ENCODE measurements at places on chromosomes 12 and 14.

DNA sequence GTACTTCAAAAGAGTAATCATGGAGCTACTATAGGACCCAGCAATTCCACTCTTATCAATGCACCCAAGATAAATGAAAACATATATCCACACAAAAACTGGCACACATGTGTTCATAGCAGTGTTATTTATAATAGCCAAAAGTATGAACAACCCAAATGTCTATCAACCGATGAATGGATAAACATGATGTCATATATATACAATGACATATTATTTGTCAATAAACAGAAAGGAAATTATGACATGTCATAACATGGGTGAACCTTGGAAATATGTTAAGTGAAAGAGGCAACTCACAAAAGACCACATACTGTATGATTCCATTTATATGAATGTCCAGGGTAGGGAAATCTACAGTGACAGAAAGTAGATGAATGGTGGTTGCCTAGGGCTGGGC lies 347.1 kb upstream of the DDHD1 start:
- H3K4me3 ChIP-seq: no peak overlapping the region
- H3K4me1 ChIP-seq: no peaks in the 10 kb centered on the region
- H3K27me3 ChIP-seq: peaks cover 4% of the 10 kb centered on the region
- H3K27ac ChIP-seq: no peak overlapping the region

DNA sequence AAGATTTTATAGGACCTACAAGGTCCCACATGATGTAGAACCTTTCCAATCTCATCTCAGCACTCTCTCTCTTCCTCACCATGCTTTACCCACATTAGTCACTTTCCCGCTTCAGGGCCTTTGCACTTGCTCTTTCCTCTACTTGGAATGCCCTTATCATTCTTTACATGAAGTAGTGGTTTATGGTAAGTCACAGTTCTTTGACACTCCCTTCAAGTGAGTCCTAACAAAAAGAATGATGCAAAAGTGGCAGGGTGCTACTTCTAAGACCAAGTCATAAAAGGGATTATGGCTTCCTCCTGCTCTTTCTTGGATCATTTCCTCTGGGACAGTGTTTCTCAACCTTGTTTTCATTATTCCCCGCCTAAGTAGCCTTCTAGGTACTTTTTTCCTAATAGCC lies 13.1 kb downstream of the TMBIM4 start:
- peak overlapping the region; percentile 56 for H3K27ac ChIP-seq
- H3K4me3 ChIP-seq: no peak overlapping the region
- ATAC-seq: no peak

- H3K4me3 ChIP-seq: peak overlapping the region; percentile 77
- peak overlapping the region; percentile 68 for H3K27ac ChIP-seq
- peaks cover 4% of the 10 kb centered on the region for H3K36me3 ChIP-seq
- peaks cover 8% of the 10 kb centered on the region for H3K4me1 ChIP-seq
- H3K27me3 ChIP-seq: no peaks in the 10 kb centered on the region
These were observed 743 bp upstream of the DTX1 start for GRCh38 chr12:113055594-113056380.

DNA sequence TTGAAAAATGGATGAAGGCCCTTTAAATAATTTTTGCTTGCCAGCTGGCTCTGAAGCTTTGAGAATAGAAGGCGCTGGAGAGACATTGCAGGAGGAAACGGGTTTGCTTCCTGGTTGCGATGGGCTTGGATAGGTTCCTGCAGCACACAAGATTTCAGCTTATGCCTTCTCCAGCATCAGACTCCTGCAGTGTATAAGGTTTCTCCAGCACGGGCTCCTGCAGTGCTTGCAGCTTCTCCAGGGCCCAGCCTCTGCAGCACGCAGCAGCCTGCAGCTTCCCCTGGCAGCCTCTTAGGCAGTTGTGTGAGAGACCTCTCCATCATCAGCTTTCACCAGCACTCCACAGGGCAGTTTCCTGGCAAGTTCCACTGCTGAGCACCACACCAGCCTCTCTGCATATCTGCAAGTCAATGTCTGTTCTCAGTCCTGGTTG lies 78.7 kb upstream of the ZDHHC17 start:
- H3K4me1 ChIP-seq: no peaks in the 10 kb centered on the region
- no peaks in the 10 kb centered on the region for H3K27me3 ChIP-seq
- H3K27ac ChIP-seq: no peak overlapping the region
- ATAC-seq: no peak
- H3K36me3 ChIP-seq: no peaks in the 10 kb centered on the region

DNA sequence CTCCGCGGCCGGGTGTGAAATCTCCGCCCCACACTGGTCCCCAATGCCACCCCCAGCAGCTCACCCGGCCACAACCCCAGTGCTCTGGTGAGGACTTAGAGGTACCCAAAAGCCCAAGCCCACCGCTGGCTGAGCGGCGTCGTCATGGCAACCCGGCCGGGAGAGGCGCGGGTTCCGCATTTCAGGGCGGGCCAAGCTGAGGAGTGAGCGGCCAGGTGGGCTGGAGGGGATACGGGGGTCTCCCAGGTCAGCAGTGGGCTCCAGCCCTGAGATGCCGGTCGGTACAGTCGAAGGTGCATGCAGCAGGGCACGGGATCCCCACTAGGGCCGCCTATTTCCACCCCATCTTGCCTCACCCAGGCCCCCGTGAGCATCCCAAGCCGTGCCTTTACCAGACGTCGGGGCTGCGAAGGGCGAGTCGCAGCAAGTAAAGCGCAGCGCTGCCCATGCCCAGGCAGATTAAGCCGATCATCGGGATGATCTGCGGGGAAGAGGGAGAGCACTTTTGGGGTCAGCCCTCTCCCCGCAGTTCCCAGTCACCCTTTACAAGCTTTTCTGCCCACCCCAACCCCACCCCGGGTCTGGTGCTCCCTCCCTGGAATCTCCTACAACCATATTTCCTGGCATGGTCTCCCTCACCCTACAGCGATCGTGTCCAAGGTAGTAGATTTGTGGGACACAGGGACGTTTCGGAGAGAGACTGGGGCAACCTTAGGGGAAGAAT lies 6.9 kb downstream of the SHMT2 start:
- H3K27me3 ChIP-seq: peaks cover 34% of the 10 kb centered on the region
- peaks cover 37% of the 10 kb centered on the region for H3K4me1 ChIP-seq
- H3K4me3 ChIP-seq: no peak overlapping the region
- no peak overlapping the region for H3K27ac ChIP-seq
- peaks cover 61% of the 10 kb centered on the region for H3K36me3 ChIP-seq

DNA sequence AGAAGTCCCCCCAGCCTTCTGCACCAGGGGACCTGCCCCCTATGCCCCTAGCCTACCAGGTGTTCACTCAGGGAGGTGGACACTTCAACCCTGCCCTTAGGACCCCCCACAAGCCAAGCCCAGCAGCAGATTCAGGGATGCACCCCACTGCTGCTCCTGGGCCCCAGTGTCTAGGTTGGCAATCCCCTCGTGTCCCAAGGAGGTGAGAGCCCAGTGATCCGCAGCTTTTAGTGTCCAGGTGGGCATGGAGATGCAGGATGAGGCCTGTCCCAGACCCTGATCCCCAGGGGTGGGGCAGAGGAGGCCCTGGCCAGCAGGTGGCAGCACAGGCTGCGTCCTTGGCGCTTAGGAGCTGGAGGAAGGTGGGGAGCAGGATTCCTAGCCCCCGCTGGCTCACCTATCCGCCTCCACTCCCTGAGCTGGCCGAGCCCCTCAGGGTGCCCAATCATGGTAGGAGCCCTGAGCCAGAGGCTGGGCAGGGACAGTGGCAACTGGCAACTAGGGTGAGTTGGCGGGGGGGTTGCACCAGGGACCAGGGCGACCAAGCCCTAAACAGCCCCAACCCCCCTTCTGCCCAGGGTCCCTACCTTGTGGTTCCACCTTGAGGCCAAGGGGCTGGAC lies 4.1 kb downstream of the CKB start:
- no peak overlapping the region for H3K4me3 ChIP-seq
- no peak overlapping the region for H3K27ac ChIP-seq
- H3K27me3 ChIP-seq: no peaks in the 10 kb centered on the region
- no peaks in the 10 kb centered on the region for H3K36me3 ChIP-seq
- H3K4me1 ChIP-seq: peaks cover 5% of the 10 kb centered on the region

DNA sequence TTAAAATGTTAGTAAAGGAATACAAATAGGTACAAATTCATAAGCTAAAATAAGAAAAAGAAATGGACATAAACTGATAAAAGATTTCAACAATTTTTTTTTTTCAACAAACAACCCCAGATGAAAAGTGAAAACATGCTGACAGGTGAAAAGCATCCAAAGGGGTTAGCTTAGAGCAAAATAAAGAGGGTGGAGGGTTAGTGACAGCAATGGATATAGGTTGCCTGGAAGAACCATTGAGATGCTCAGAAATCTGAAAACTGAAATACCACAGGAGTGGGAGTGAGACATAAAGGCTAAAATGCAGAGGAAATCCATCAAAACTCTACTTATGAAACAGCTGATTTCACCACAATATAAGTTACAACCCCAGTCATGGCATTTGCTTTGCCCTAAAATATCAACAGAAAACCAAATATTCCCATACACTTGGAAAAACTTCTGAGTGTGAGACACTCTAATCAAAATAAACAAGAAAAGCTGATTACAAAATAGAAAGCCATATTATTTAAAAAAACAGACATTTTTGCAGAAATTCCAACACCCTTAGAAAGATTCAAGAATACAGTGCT lies 136.3 kb upstream of the PLEKHG7 start:
- no peaks in the 10 kb centered on the region for H3K27me3 ChIP-seq
- ATAC-seq: peak; percentile 69
- peak overlapping the region; percentile 26 for H3K4me3 ChIP-seq
- peak overlapping the region; percentile 44 for H3K27ac ChIP-seq

GRCh38 chr14:77612011-77612620 lies 4.3 kb downstream of the SPTLC2 start:
- H3K27ac ChIP-seq: peak overlapping the region; percentile 77
- peaks cover 35% of the 10 kb centered on the region for H3K4me1 ChIP-seq
- no peak overlapping the region for H3K4me3 ChIP-seq
- H3K36me3 ChIP-seq: peaks cover 21% of the 10 kb centered on the region

DNA sequence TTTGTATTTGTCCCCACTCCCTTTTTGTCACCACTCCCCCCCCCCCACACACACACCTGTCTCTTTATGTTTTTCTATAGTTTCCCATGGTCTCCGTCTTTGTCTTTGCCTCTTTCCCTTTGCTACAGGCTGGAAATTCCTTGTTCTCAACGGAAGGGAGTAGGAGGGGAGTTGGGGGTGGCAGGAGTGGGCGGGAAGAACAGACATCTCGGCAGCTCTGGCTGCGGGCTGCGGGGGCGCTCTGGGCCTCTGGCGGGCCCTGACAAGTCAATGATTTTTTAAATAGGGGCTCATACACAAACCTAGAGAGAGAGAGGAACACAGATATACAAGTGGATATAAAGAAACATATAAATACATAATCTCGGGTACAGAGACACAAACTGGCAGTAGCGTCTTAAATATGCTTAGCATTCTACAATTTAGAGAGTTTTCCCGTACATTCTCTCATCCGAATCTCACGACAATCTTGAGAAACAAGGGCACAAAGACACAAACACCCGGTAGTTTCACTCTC lies 2.4 kb upstream of the NAB2 start:
- peaks cover 46% of the 10 kb centered on the region for H3K36me3 ChIP-seq
- H3K4me3 ChIP-seq: peak overlapping the region; percentile 97
- no peaks in the 10 kb centered on the region for H3K27me3 ChIP-seq
- peaks cover 16% of the 10 kb centered on the region for H3K4me1 ChIP-seq
- ATAC-seq: no peak
